Stromal cell of bone marrow (primary cell): ENCODE measurements at places on chromosomes 6 and 20.

DNA sequence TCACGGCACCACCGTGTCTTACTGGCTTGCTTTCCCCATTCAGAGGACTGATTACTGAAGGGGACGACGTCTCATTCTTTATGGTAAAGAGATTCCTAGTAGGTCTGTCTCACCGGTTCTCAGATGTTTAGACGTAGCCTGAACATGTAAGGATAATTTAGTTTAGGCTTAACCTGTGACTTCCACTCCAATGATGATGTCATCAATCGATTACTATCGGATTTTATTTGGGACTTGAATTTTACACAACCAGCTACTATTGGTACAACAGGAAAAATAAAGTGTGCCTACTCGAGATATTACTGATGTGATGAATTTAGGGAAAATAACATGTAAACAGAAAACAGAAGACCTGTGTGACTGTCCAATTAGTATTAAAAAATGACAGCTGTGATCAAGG, 4.5 kb upstream of the SSR1 start:
- no peak for DNase-seq

- no peak for DNase-seq
Observed at GRCh38 chr6:158498362-158498761, 61.5 kb upstream of the TMEM181 start.

GRCh38 chr6:29675561-29675960, 5.4 kb downstream of the ZFP57 start:
- no peak for DNase-seq

- DNase-seq = no peak
Observed at GRCh38 chr6:40387127-40387870, 199.9 kb downstream of the LRFN2 start.

DNA sequence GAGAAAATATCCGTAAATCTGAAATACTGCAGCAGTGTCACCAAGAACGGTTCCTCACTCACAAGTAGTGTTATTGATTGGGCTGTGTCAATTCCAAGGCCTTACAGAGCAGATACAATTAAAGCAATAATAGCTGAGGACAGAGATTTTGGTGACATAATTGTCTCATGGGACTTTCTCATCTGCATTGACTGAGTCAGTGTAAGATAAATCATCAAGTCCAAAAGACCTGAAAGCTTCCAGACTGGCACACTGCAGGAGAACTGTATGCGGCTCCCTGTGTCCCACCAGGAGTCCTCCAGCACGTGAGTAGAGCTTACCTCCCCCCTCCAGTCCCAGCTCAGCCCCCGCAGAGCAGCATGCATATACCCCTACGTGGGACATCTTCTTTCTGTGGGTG, 655.2 kb upstream of the ARID1B start:
- DNase-seq = no peak

- DNase-seq = peak; percentile 45
Observed at GRCh38 chr6:3884007-3884745, 35.0 kb downstream of the FAM50B start.

- no peak for DNase-seq
Observed at GRCh38 chr20:37305079-37305478, 15.6 kb downstream of the MANBAL start.

DNA sequence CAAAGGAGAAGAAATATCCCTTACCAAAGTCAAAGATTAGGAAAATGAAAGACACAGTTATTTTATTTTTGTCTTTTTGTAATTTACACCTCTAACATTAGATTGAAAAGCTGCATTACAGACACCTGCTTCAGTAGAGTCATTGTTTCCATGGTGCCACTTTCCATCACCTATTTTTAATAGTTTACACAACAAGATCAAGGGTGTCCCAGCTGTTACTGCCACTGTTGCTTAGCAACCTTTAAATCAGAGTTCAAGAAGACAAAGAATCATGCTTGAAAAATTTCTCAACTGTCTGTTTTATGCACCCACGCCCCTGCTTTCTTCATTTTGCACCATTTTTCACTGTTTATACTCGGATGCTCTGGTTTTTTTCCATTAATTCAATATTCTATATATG, 668.2 kb upstream of the GJE1 start:
- DNase-seq = peak; percentile 62

- DNase-seq = no peak
Observed at GRCh38 chr6:85455471-85456026, 5.7 kb downstream of the NT5E start.

GRCh38 chr6:45377043-45377553, 636 bp downstream of the SUPT3H start:
- no peak for DNase-seq
